OCI-LY7 (cell line): ENCODE measurements at places on chromosomes 1 and 21.

- peak; percentile 60 for DNase-seq
Measured at GRCh38 chr1:178704833-178705232, 20.2 kb upstream of the RALGPS2 start.

GRCh38 chr1:230622151-230622550 lies 20.1 kb upstream of the COG2 start:
- no peak for DNase-seq

DNA sequence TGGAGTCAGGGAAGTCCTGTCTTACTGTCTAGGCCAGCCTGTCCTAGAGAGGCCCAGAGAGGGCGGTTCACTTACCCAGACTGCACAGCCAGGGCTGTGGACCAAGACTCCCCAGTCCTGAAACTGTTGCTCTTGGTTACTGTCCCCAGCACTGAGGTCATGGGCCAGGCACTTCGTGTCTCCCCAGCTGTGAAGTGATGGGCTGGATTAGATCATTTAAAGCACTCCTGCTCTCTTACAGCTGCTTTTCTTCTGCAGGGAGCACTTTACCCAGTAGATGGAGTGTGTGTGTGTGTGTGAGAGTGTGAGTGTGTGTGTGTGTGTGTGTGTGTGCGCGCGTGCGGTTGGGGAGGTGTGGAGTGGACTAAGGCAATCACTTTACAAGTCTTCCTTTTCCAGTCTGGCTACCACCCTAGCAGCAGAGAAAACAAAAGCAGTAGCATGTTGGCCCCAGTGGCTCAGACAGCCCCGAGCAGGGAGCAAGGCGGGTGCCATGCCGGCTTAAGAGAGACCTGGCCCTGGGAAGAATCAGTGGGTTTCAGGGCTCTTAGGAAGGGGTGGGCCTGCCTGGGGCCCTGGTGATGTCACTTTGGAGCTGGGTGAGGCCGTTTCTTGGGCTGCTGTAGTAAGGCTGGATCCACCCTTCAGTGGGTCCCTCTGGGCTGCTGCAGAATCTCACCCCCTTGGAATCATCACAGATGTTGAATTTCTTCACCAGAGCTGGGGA lies 2.4 kb downstream of the SPSB1 start:
- DNase-seq, result peak; percentile 53

DNA sequence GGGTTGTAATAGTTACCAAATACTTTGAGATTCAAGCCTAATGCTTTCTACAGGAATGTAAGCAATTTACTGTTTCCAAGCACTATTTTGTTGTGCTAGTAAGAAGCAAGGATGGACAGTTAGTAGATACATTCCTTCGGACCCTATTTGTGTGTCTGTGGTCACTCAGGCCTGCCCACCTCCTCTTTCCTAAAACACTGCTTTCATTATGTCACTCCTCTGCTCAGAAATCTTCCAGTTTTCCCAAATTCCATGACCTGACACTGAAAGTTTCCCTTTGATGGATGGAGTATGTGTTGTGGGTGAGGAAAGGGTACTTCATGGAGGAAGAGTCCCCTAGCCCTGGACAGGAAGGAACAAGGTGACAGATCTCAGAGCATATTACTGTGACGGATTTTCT lies 141.1 kb downstream of the DISP1 start:
- no peak for DNase-seq

- DNase-seq, result no peak
Measured at GRCh38 chr1:208009706-208010444, 99.0 kb upstream of the CD34 start.

DNA sequence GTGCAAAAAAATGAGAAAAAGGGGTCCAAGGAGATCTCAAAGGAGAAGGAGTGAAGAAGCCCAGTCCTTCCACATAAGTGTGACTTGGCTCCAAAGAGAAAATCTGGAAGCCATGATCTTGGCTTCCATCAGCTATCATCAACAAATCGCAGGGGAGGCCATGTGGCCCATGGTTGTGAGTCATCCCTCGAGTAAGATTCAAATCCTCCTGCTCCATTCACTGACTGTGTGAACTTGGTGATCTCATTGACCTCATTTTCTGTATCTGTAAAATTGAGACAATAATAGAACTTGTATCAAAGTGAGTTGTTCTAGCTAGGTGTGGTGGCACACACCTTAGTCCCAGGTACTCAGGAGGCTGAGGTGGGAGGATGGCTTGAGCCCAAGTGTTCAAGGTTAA lies 79.1 kb upstream of the OLIG2 start:
- DNase-seq, result no peak

DNA sequence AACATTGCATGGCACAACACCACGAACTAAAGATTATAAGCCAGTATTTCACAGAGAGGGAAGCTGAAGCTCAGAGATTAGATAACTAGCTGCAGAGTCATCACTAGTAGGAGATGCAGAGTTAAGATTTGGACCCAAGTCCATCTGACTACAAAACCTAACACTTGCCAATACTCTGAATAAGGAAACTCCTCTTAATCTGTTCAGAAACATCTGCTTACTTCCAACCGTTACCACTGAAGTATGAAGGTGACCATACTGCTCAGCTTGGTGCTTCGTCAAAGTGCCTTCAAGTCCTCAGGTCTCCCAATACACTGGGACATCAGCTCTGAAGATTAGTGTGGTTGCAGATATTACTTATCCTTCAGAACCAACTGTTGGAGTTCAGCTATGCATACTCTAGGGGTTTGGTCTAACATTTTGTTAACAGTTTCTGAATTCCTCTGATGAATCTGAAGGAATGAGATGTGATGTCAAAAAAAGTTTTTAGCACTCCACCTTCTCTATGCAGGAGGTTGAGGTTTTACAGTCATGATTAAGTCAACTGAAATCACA lies 179.6 kb downstream of the TPR start:
- DNase-seq, result no peak

- DNase-seq, result peak; percentile 84
Measured at GRCh38 chr1:44723496-44724295, 7.3 kb downstream of the RNU5D-1 start.

- DNase-seq, result no peak
Measured at GRCh38 chr21:33682992-33683627, 40.8 kb downstream of the ITSN1 start.

GRCh38 chr1:6419397-6419803 lies 319 bp downstream of the HES2 start:
- DNase-seq, result no peak

- no peak for DNase-seq
Measured at GRCh38 chr1:11704194-11704529, 12.7 kb downstream of the DRAXIN start.

DNA sequence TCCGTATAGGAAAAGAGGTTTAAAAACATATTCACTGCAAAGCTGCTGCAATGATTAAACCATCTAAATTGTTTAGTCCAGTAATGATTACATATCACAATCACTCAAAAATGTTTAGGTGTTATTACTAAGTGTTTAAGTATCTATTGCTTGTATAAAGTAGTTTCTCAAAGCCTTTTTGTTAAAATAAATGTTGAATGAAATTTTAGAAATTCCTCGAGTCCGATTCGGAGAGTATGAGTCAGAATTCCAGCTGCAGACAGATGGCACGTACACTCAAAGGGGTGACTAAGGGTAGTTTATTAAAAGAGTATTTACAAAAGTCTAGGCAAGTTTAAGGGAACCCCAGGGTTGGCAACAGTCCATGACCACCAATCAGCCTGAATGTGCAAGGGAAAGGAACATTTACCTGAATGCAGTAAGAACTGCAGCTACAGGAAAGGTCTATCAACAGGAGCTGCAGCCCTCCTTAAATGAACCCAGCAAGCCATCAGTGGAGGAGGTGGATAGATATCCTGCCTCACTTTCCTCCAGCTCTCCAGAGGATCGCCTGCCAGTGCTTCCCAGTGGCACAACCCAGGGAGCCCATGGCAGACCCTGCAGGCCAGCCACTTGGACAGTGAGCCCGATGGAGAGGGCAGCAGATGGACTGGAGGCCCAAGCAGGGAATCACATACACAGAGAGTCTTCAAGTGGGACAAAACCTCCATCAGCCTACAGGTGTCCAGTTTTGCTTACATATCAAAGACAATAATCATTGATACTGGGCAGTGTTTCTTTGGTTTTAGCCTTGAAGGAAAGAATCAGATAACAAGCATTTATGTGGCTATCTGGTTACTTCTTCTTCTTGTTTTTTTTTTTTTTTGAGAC lies 92.1 kb upstream of the SLC44A3 start:
- DNase-seq, result no peak

- DNase-seq, result no peak
Measured at GRCh38 chr1:235741294-235741693, 91.7 kb upstream of the GNG4 start.

- peak; percentile 57 for DNase-seq
Measured at GRCh38 chr1:18322368-18323032, 158.2 kb upstream of the KLHDC7A start.

- no peak for DNase-seq
Measured at GRCh38 chr21:44569861-44570517, 3.5 kb upstream of the KRTAP10-4 start.

DNA sequence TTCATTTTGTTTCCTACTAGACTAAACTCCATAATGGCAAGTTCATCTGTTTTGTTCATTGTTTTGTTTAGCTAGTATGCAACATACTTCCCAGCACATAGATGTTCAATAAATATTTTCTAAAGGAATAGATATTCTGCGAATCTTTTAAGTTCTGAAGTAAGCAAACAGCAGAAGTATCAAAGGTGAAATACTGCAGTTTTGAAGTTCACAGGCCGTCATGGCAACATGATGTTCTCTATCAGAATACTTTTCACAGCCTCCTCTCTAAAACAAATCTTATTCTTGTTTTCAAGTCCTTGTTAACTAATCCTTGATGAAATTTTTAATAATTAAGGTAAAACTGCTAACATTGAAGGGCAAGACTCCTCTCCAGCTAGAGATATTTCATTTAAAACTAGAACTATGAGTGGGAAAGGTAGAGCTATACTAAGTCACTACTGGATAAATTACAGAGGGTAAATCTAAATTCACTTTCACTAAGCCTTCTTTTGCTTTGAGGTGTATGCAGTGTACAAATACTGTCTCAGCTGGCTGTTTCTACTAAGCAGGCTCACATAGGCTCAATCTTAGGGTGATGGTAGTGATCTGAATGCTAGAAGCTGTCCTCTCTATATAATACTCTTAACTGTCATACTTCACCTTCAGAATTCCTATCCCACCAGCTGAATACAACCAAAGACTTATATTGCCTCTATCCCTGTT lies 96.7 kb downstream of the ZZZ3 start:
- DNase-seq, result no peak

GRCh38 chr1:227066999-227067398 lies 126.9 kb downstream of the COQ8A start:
- no peak for DNase-seq

DNA sequence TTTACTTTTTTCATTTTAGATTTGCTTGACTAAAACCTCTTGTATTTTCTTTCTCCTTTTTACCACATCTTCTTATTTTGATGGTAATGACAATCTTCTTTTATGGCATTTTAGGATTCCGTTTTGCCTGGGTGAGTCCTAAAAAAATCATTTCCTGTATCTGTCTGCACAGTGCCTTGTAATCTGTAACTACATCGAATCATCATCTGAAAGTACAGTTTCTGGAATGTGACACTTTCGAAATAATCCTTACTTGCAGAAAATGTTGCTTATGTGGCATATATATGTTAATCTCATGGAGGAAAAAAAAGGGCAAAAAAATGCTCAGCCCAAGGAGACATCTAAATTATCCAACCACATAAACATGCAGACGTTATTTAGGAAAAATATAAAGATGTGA lies 29.0 kb downstream of the GREM2 start:
- DNase-seq, result no peak

- peak; percentile 29 for DNase-seq
Measured at GRCh38 chr21:37866027-37866426, 50.2 kb downstream of the KCNJ6 start.

- DNase-seq, result no peak
Measured at GRCh38 chr1:186479162-186479561, 18.2 kb upstream of the PDC start.
